ENCODE measurements at places on chromosomes 5 and 9. TPM values are rescaled to one million over a fixed set of nuclear protein-coding genes. Genes with fewer than 3 reads are reported as not detected.

- peak; percentile 66 for DNase-seq
Measured at GRCh38 chr9:127898433-127899127, 823 bp downstream of the ST6GALNAC6 start.

DNA sequence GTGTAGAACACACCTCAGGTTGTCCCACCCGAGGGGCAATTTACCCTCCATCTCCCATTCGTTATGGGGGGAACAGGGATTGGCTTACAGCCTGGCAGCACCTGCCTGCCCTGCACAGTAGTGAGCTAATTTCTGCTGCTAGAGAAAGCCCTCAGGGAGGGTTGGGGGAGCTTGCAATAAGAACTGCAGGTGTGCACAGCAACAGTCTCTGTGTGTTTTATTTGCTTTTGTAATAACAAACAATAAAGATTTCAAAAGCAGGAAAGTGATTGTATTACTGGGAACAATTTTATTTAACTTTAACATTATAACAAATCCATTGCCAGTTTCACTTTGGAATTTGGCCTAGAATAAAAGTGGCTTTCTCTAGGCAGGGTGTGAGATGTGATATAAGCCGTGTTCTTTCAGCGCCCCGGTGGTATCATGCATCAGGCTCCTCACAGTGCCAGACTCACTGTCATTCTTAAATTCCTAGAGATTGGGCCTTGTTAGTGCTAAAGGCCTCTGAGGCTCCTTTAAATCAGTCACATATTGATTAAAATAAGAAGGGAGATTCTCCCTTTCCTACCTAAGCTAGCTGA lies 81.1 kb downstream of the RMI1 start:
- no peak for DNase-seq

DNA sequence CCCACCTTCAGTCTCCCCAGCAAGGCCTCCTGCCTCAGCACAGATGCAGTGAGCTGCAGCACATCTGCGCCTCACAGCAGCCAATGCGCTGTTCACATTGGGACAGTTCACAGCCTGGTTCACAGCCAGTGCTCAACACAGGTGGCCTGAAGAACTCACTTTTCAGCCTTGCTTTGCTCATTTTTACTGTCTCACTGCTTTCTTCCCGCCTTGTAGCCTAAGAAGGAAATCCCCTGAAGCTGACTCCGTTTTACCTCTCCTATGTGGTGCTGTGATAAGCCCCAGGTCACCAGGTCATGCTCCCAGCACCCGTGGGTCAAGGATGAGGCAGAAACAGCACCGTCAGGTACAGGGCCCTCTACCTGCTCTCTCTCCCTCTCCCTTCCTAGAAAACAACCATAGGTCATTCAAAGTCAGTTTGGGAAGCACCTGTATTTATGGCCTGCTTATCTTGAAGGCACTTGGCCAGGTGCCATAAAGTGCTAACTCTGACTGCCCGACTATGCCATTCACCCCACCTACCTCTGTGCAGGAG lies 1.1 kb downstream of the GCNT4 start:
- no peak for DNase-seq

- DNase-seq: no peak
Measured at GRCh38 chr5:124157320-124157719, 589.1 kb downstream of the ZNF608 start.

- no peak for DNase-seq
Measured at GRCh38 chr9:132309056-132309455, 45.7 kb downstream of the SETX start.

DNA sequence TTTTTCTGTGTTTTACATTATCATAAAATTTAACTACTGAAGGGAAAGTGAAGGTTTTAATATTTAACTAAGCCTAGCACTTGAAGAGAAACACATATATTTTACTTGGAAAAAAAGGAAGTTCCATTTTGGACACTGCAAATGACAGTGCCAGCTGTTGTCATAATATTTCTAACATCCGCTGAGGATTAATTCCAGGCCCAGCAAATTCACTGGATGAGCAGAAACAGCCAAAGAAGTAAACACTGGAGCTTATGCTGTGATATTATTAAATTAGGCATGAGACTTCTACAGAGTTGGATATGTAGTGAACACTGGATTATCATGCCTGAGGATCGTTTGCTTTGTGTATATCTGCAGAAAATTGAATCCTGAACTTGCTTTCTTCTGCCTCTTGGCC lies 67.6 kb downstream of the GHR start:
- no peak for DNase-seq

DNA sequence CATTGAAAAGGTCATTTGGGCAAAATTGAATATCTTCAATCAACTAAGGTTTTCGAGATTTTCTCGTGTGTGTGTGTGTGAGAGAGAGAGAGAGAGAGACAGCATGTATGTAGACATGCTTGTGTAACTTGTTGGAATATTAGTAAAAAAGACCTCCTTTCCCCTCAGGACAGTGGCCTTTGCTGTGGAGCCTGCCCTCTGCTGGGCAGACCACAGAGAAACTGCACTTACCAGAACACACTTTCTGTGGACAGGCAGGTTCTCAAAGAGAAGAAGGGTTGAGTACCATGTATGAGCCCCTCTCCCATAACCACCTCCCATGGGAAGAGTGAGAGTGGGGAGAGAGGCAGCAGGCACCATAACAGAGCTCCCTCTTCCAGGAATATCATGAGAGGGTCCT lies 45.6 kb downstream of the CFAP90 start:
- peak; percentile 13 for DNase-seq

- peak; percentile 86 for DNase-seq
Measured at GRCh38 chr9:98860871-98861293, 53.4 kb downstream of the GALNT12 start.

DNA sequence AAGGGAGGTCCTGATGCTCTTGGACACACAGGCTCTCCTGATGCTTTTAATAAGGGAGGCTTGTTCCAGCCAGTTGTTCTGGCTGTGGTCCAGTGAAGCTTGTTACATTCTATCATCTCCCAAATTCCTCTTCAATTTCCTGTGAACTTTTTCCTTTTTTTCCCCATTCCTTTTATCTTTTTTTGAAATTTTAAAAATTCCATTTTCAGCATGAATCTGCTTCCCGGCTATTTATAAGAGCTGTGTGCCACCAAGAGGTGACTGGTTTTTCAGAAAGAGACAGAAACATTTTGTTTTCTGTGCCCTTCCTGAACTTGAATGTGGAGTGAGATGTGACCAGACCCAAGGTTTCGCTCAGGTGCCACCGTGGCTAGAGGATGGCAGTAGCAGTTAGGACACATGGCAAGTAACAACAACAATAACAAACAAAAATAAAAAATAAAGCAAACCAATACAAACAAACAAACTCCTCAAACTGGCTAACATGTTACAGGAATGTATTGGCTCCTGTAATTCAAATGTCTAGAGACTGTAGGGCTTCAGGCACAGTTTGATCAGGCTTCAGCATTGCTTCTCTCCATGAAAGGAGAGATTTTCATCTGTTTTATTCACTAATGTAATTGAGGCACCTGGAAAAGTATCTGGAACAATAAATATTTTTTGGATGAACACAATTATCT lies 121.1 kb downstream of the BOD1 start:
- no peak for DNase-seq

GRCh38 chr9:130433947-130434262 lies 10.9 kb upstream of the ASS1 start:
- no peak for DNase-seq

GRCh38 chr9:98031169-98031568 lies 25.4 kb upstream of the NANS start:
- DNase-seq: no peak

- DNase-seq: peak; percentile 87
Measured at GRCh38 chr9:131502781-131503625, at the start of gene POMT1. Gene POMT1 (plus strand): TSS chr9:131502918. CDS start chr9:131504219, 1,301 bp downstream.

GRCh38 chr9:138112090-138112748 lies 234.6 kb downstream of the CACNA1B start:
- DNase-seq: no peak

- no peak for DNase-seq
Measured at GRCh38 chr9:124440786-124441185, 9.5 kb upstream of the ADGRD2 start.

DNA sequence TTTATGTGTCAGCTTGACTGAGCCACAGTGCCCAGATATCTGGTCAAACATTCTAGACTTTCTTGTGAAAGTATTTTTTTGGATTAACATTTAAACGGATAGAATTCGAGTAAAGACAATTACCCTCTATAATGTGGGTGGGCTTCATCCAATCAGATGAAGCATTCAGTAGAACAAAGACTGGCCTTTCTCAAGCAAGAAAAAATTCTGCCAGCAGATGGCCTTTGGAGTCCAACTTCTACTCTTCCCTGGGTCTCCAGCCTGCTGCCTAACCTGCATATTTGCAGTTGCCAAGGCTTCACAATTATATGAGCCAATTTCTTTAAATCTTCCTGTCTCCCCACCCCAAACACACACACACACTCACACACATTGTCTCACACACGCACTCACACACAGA lies 86.4 kb downstream of the MED10 start:
- DNase-seq: peak; percentile 26

- DNase-seq: no peak
Measured at GRCh38 chr9:70218767-70219166, 40.0 kb upstream of the SMC5 start.

- DNase-seq: no peak
Measured at GRCh38 chr5:128158342-128158741, 74.8 kb downstream of the SLC12A2 start.

ENTPD2 gene
- 13.4 TPM for total RNA-seq

CWC27 gene
- 36.4 TPM for total RNA-seq

SOHLH1 gene
- not detected for total RNA-seq

SLCO6A1 gene
- not detected for total RNA-seq

FBP1 gene
- total RNA-seq: not detected

LECT2 gene
- not detected for total RNA-seq

KLF4 gene
- 94.9 TPM for total RNA-seq

PAPPA gene
- 7.0 TPM for total RNA-seq

ADAMTS19 gene
- not detected for total RNA-seq

C8G gene
- 1.1 TPM for total RNA-seq

OTP gene
- total RNA-seq: not detected

SPACA9 gene
- total RNA-seq: 4.4 TPM

AK3 gene
- total RNA-seq: 61.0 TPM

PPP1R26 gene
- total RNA-seq: 19.1 TPM

Data from MCF 10A (cell line).